SW 1271 (cell line): ENCODE measurements at places on chromosomes 2 and 18.

- no peak for DNase-seq
Observed at GRCh38 chr2:64406407-64406774, 47.6 kb upstream of the LGALSL start.

GRCh38 chr18:74590671-74591070 is 7.0 kb upstream of the ZNF407 start:
- no peak for DNase-seq

GRCh38 chr2:195652911-195653310 is 4.1 kb upstream of the SLC39A10 start:
- DNase-seq: no peak

DNA sequence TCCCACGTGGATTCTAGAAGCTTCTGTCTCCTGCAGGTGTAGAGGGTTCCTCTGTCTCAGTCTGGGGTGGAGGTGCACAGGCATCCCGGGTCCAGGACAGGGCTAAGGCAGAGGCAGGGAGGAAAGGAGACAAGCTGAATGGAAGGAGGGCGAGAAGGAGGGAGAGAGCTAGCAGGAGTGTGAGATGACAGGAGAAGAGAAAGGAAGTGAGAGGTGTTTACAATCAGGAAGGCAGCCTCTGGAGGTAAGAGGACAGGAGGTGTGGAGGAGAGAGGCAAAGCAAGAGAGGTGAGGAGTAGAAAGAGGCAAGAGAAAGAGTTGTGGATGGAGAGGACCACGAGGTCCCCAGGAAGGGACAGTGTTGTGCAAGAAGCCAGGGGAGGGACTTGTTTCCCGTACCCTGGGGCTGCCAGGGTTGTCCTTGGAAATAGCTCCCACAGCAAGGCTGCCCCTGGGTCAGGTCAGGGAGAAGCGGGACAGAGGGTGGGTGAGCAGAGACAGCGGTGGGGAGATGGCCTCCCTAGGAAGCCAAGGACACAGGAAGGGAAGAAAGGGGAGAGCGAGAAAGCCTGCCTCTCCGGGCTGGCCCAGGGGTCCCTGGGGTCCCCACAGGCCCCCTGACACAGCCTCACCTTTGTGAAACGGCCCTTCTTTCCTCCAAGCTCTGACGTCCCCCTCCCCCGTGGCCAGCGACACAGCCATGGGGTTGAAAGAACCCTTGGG is 136.9 kb downstream of the CYP26B1 start:
- DNase-seq: no peak

DNA sequence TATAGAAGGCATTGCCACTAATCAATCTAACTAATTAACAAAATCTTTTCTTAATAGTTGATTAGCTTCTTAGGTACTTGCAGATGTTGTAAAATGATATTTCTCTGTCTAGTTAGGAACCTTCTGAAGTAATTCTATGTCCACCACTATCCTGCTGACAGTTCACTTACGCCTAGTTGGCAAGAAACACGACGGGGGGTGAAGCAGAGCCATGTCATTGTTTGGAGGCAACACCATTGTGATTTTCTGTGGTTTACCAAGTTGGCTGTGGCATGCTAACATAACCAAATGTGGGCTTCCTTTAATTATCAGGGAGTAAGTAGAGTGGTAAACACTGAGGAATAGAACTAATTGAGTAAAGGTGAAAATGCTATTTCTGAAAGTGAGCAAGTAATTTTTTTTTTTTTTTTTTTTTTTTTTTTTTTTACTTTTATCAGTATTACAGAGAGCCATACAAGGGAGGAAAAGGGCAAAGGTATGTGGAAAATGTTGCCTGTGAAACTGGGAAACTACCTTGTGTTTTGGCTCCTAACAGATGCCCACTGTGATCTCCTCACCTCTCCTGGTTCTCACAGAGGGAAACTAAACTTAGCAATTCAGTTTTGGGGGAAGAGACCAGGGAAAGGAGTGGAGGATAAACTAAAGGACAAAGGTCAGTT is 126.8 kb downstream of the MEIS1 start:
- DNase-seq: no peak

- DNase-seq: no peak
Observed at GRCh38 chr2:219633276-219634065, 6.0 kb downstream of the SLC4A3 start.

- no peak for DNase-seq
Observed at GRCh38 chr2:105458076-105458475, 59.2 kb upstream of the FHL2 start.

GRCh38 chr2:10478298-10478625 is 30.1 kb upstream of the ODC1 start:
- no peak for DNase-seq

DNA sequence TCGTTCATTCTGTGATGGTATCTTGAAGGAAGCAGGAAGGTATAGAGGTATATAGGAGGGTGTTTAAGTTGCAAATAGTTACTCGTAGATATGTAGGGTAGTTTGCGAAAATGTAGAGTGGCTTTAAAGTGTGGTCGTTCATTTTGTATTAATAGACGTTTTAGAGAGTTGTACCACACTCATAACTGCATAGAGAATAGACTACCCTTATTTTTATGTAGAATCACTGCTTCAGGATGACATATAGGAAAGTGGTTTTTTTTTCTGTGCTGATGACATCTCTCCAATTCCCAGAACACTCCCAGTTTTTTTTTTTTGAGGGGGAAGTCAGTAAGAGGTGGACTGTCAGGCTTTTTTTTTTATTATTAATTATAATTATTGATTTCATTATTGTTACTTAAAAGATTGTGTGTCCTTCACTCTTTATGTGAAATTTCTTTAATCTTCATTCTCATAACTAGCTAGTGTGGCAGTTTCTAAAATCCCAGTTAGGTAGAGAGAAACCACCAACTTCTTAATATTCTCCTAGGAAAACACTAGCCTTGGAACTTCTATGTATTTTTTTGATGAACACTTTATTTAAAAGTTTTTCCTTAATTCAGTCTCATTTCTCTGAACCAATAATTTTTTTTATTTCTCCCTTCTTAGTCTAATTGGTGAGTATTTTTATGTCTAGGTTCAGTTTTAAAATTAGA is 1.5 kb downstream of the ACTR3 start:
- DNase-seq: no peak

DNA sequence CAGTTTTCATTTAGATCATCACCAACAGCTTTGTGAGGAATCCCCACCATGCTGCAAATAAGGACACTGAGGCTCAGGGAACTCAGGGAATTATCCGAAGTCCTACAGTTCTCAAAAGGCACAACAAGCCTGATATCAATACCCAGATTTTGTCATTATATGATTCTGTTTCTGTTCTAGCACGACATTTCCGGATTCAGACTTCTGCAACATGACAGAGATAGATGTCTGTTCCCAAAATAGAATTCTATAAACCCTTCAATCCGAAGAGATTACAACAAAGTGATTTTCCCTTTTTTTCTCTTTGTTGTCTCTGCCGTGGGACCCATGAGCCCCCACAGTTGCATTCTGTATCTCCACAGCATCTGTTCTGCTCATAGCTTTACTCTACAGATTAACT is 72.0 kb downstream of the DOCK10 start:
- no peak for DNase-seq

- DNase-seq: no peak
Observed at GRCh38 chr2:7835693-7836680, 845.9 kb upstream of the ID2 start.

DNA sequence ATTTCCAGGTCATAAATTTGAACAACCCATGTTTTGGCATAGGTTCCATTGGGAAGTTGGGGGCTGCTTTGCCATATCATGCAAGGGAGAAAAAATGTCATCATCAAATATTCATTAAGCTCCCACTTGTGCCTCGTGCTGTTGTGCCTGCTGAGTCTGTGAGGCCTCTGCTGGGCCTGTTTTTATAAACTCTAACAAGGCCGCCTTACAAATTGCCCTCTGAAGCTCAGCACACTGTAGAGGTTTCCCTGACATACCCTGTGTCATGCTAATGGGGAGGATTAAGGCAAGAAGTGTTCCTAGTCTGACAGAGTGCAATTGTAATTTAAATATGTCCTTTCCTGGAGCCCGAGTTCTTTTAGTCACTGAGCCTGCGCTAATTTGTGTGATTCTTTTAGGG is 17.6 kb downstream of the OSBPL6 start:
- no peak for DNase-seq

DNA sequence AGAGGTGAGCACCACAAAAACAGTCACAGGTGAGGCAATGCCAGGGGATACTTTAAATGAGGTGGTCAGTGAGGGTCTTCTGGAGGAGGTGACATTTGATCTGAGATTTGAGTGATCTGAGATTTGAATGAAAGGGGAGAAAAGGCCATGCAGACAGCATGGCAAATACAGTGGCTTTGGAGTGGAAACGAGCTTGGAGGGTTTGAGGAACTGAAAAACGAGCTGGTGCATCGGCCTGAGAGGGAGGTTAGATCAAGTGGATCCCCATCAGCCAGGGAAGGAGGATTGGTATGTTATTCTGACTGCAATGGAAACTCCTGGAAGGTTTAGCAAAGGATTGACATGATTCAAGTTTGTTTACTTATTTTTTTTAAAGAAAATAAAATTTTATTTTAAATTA is 245.1 kb downstream of the KCNS3 start:
- no peak for DNase-seq

DNA sequence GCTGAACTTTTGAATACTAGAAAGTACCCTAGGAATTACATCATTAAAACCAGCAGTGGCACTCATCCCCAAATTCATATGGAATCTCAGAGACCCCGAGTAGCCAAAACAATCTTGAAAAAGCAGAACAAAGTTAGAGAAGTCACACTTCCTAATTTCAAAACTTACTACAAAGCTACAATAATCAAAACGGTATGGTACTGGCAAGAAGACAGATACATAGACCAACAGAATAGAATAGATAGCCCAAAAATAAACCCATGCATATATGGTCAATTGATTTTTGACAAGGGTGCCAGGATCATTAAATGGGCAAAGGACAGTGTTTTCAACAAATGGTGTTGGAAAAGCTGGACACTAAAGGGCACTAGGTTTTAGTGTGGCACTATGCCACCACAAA is 176.0 kb upstream of the NDUFV2 start:
- no peak for DNase-seq

- no peak for DNase-seq
Observed at GRCh38 chr2:41145066-41145465, 693.2 kb upstream of the SLC8A1 start.

- DNase-seq: no peak
Observed at GRCh38 chr2:199490049-199490448, 32.3 kb upstream of the SATB2 start.

DNA sequence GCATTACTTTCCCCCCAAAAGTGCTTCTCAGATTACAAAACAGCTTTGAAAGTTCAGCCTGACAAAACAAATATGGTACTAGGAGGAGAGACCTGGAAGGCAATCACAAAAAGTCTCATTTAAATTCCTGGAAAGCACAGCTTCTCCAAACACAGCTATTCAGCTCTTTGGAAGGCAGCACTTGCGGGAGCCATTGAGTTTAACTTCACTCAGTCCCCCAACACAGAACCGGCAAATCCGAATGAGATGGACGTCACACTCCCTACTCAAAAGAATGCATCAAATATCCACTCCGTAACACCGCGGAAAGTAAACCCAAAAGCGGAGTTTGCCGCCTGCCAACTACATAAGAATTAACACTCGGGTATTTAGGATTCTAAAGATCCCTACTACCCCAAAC is 638 bp downstream of the ST6GAL2 start:
- no peak for DNase-seq

DNA sequence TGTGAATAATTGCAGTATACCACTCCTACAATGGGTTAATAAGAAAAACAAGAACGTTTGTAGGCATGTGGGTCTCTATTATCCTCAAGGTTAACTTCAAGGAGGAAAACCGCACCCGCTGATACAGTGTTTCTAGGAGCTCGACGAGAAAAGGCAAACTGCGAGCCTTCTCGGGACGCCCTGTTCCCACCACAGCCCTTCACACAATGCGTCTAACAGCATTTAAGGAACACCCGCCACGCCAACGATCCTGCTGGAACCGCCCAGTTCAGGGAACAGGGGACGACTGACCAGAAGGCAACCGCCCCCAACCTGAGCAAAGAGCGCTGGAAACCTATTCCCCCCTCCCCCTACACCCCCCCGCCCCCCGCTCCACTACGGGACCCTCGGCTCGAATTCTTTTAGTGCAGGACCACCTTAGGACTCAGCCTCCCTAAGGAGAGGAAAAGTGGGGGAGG is 710 bp upstream of the TMSB10 start:
- peak; percentile 11 for DNase-seq

GRCh38 chr2:225040856-225041206 is 1.4 kb downstream of the DOCK10 start:
- no peak for DNase-seq

- DNase-seq: no peak
Observed at GRCh38 chr2:218711550-218711929, 905 bp downstream of the TTLL4 start.

DNA sequence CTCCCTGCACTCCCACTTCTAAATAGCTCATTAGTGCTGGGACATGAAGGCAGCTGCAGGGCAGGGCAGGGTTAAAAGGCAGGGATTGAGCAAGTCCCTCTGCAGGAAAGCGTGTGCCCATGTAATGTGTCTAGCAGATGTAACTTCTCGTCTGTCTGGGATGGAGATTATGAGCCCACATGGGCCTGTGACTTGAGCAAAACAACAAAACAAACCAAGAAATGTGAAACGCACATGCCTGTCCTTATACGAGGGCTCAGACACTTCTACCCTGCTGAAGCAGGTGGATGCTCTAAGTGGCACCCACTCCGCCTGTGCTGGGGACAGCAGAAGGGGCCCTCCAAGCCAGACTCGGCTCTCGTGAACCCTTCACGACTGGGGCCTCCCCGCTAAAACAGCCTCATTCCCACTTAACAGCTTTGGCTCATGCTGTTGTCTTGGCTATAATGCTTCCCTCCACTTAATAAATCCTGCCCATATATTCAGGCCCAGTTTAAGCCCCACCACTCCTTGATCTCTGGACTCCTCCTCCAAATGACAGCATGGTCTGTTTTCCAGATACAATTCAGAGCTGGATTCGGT is 40.9 kb downstream of the TMEM247 start:
- DNase-seq: no peak

DNA sequence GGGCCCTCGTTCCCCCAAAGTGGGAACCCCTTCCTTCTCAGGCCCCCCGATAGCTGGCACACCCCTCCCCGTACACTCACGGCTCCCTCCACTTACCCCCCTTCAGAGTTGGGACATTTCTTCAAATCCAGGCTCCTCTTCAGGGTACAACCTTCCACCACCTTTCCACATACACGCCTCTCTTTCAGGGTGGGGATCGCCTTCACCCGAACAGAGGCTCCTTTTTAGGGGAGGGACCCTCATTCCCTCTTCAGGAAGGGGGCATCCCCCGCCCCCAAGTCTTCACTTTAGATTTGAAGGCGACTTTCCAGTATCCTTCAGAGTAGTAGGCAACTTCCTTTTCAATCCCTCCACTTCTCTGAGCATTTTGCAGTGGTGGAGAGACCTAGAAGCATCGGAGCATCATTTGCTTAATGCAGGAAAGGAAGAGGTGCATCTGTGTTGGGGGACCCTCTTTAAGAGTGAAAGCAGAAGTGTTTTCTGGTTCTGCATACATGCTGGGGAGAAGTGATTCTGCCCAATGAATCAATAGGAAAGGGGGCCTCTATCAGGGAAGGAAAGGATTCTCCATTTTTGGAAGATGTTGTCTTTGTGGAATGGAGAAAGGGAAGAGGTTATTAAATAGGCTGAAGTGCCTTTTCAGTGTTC is 845 bp downstream of the EML4 start:
- DNase-seq: no peak

GRCh38 chr2:25053041-25053440 is 11.2 kb downstream of the EFR3B start:
- DNase-seq: no peak
